ENCODE measurements at places on chromosomes 6 and 20.

GRCh38 chr6:43939281-43940070 is 169.5 kb downstream of the VEGFA start:
- DNase-seq: no peak

GRCh38 chr6:154057098-154057497 is 18.1 kb downstream of the OPRM1 start:
- no peak for DNase-seq

- no peak for DNase-seq
These were observed 453.1 kb upstream of the SLC35B3 start for GRCh38 chr6:8888468-8888867.

- no peak for DNase-seq
These were observed 40.4 kb downstream of the GNAS-AS1 start for GRCh38 chr20:58810116-58810878.

GRCh38 chr20:44282192-44282591 is 28.8 kb downstream of the FITM2 start:
- DNase-seq: no peak

DNA sequence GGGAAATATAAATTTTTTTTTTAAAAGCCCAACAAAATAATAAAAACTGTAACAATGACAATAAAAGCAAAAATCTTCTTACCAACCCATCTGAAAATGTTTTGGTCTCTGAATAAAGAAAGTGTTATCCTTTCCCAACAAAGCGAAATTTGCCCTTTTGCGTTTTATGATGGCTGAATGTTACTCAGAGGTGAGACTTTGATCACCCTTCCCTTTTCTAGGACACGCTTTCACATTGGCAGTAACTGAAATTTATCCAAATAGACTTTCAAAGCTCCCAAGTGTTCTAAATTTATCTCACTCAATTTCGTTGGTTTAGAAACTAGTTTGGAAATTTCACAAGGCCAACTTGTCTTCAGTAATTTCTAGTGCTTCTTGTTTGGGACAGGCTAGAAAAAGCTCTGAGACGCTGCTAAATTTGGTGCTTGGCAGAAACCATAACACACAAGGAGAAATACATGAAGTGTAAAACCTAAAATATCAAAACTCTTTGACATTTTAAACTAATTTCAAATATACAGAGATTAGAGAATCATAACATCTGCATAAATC is 354.5 kb upstream of the CITED2 start:
- no peak for DNase-seq

DNA sequence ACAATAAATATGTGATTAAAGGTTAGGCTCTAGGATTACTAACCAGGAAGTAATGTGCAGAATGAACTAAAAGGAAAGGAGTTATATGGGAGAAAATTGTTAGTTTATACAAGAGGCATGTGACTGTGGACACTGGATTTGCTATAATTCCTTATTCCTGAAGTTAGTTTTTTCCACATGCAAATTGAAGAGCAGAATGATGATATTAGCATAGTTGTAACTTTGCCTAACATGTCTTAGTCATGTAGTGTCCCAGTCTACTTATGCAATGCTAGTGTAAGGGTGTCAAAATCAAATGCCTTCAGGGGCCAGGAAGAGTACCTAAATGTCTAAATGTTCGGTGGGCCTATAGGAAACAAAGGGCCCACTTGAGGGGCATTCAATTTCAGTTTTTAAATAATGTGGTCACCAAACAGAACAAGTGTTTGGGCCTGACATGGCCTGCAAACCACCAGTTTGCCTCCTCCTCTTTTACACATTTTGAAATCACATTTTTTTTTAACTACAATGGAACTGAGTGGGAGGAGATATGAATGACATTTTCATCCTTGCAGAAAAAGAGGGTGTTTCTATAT is 28.0 kb upstream of the CEP85L start:
- no peak for DNase-seq

DNA sequence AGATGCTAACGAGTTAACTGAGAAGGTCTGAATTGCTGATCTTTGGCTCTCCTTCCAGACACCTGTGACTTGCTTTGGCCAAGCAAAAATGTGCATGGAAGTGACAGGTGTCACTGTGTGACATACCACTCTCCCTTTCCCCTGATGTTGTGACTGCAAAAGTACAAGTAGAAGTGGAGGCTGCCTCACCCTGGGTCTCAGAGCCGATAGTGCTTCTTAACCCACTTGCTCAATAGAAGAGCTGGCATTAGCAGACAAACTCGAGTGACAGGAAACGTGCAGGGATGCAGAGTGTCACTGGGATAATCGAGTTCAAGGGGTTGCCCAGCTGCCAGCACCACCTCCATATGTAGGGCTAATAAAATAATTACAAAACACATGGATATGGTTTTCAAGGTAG is 16.4 kb upstream of the SPO11 start:
- DNase-seq: no peak

DNA sequence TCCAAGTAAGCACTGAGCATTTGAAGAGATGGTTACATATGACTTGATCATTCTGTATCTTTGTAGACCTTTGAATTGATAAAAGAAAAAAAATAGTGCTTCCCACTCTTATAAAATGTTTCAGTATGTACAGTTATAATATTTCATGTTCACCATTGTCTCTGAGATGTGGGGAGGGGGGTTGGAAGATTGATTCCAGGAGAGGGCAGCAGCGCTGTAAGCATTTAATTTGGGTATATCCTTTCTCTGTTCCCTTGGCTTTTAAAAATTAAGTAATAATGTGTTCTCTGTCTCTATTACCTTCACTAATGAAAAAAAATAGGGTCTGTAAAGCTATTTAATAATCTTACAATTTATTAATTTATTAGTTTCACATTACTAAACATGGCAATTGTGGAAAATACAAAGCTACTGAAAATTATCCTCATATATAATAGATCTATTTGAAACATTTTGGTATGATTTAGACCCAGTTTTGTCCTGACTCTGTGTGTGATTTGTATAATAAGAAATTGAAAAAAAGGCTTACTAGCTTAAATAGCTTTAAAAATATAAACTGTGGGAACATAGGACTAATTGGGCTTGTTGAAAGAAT is 341.2 kb downstream of the CDKAL1 start:
- DNase-seq: no peak

GRCh38 chr6:169452117-169452868 is 198.6 kb upstream of the THBS2 start:
- no peak for DNase-seq

DNA sequence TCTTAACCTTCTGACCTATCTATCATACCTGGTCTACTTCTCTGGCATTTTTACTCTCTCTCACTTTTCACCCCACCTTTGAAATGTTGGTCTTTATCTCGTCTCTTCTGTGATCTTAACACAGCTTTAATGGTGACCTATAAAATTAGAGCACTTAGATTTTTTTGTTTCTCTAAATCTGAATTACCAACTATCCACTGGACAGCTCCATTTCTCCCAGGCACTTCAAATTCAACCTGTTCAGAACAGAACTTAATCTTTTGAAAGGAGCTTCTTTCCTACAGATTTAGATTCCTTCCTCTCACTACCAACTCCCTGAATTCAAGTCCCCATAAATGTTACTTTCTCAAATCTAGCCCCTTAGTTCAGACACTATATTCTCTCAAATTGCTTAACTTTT is 15.0 kb upstream of the MTFR2 start:
- DNase-seq: no peak

DNA sequence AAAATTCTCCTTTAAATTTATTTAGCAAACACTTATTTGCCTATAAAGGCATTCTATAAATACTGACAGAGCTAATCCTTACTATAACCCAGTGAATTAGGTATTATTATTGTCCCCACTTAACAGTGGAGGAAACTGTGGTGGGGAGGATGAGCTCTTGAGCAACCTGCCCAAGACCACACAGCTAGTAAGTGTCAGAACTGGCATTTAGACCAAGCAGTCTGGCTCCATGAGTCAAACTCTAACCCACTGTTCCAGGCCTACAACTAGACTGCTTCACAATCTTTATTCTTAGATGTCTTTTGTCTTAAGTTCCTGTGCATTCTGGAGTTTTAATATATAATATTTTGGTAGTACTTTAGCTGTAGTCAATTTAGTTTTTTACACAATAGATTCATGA is 530.8 kb downstream of the BCKDHB start:
- no peak for DNase-seq
